ENCODE measurements at places on chromosomes 7 and 10.

DNA sequence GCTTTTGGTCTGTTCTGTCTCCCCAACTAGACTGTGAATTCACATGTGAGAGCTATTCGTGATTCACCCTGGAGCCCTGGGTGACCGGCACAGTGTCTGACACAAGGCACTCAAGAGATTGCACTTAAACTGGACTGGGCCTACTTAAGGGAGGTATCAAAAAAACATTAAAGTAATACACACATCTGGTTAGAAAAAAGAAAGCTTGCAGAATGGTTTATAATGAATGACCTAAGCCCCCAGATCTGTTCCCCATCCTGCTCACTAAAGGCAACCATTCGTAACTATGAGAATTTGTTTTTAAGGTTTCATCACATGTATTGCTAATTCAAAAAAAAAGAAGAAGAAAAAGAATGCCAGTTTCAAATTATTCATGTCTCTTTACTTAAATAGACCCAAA, 74.5 kb downstream of the DGKI start:
- DNase-seq = no peak

DNA sequence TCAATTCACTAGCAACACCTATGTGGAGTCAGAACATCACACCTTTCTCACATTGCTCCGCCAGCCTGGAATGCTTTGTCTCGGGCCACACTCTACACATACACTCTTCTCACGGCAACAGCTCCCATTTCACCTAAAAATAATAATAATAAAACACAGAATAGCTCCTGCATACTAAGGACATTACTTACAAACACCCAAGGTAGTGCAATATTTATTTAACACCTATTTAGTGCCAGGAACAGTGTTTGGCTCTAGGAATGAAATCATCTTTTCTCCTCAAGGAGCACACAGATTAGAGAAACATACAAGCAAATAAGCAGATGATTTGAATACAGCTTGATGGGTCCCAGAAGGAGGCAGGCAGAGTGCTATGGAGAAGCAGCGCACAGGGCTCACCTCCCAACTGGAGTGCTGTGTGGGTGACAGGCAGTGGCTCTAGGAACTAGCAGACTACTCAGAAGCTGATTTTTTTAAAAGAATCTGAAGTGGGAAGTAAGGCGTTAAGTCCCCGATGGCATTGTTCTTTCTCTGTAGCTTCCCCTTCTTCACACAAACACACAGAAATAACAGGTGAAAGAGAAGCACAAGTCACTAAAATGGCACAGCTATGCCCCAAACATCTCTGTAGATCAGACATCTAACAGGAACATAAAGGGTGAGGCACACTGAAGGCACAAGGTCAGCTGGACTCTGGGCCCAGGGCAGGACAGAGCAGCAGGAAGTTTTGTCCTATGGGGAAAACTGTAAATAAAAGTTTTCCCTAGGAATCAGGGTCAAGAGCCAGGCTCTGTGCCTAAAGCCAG, 16.7 kb downstream of the USP6NL start:
- DNase-seq = no peak

- no peak for DNase-seq
Observed at GRCh38 chr10:96238646-96239623, 32.4 kb downstream of the BLNK start.

DNA sequence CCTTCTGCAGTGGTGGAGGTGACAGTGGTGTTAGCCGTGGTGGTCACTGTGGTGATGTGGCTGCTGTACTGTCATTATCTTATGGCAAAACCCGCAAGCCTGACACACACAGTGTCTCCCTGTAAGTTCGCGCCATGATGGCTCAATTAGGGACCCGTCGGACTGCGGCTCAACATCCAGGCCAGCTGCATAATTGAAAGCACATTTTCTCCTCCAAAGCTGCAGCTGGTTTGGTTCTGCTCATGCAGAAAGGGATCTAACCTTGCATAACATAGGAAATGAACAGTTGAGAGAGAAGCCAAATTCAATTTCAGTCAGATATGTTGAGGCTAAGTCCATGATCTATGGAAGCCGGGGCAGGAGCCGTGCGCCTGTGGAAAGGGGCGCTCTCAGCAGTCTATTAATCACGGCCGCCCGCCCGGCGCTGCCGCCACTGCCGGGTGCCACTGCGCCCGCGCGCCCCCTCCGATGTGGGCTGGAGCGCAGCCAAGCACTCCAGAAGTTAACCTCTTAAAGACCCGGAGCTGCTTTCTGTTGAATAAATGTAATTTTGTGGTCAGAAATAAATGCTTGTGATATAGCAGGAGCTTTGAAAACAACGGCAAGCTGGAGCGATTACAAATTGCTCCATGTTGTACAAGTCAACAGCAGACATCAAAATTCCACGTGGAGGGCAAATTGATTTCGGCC, 227.7 kb downstream of the CUX1 start:
- DNase-seq = peak; percentile 65

- peak; percentile 27 for DNase-seq
Observed at GRCh38 chr10:48885376-48885775, 54.3 kb downstream of the LRRC18 start.

DNA sequence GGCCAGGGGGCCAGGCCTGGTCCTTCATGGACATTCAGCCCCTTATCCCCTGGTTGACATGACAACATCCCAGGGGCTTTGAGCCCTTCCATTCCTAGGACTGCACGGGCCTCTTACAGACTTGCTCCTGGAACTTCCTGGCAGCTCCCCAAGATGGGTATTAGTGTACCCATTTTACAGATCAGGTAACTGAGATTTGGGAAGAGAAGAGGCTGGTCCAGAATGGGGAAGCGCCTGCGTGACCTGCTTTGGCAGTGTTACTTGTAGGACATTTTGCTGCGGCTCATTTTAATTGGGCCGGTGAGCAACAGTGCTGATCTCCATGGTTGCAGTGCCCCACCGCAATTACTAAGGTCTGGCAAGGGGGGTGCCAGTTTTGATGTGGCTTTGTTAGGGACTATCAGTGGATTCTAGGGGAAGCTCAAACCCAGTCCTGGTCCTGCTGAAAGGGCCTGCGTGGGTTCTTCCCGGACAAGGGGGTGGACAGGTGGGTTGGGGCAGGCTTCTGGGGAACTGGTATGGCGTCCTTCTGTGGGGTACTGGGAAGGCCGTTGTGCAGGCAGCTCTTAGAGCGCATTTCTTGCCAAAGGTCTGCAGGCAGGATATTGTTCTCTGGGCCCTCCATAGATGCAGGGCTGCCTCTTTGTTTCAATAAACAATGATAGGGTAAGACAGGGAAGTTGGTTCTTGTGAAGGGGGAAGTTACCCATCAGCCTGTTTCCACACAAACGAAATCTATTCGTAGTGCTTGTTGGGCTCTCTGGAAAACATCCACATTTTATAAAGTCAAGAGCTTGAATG, 137.6 kb downstream of the RGS10 start:
- DNase-seq = no peak

- DNase-seq = no peak
Observed at GRCh38 chr7:134823400-134823799, 44.0 kb downstream of the CALD1 start.

DNA sequence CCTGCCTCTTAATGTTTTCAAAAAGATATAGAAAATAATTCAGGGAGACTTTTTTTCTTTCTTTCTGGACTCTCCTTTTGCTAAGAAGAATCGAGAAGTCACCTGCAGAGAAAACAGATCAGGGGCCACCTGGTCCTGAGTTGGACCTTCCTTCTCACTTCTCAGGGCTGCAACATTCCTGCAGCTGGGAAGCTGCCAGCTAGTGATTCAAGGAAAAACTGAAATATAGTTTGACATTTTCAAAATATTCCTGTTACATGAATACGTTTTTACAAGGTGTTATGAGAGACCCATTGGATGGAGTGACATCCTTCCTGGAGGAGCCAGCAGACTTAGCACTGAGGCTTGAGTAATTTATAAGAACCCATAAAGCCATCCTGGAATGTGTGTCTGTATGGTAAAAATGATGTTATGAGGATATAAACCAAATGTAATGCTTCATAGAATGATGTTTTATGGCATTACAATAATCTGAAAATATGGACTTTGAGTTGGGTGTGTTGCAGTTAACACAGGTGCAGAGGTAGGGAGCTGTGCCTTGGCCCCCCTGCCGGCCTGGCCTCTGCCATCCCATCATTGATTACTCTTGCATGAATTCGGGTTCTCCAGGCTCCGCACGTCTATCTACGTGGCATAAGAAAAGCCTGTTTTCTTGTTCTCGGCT, 149.7 kb downstream of the PAXIP1 start:
- DNase-seq = no peak

DNA sequence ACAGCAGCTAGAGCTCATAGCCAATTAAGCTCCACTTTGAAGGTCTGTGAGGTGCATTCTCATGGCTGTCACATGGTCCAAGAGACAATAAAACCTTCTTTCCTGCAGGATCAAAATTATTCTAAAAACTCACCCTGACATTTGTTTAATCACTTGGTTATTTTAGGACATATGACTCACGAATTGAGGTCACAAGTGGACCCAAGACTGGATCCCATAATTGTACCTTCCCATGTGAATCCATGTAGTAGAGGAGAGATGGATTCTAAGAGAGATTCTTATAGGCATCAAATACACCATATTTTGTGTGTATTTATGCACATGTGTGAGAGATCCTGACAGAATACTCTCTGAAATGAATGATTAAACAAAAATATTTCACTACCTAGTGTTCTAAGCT, 18.1 kb downstream of the POLR1F start:
- no peak for DNase-seq

DNA sequence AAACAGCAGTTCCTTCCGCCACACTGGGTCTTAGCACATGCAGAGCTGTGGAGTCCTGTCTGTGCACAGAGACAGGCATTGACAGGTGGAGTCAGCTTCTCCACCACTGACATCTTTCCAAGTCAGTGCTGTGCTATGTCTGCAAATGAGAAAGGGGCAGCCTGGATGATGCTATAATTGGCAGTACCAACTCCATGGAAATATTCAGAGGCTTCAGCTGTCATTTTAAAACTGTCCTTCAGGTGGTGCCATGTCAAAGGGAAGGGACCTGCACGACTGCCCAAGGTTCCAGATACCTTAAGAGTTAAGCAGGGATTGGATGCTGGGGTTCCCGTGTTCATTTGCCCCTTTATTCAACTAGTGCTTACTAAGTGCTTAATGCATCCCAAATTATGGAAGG, 258.0 kb upstream of the PRKCQ start:
- DNase-seq = no peak

GRCh38 chr10:1938317-1938716, 201.0 kb upstream of the ADARB2 start:
- DNase-seq = no peak

GRCh38 chr7:138338361-138338760, 121.7 kb upstream of the TRIM24 start:
- no peak for DNase-seq

DNA sequence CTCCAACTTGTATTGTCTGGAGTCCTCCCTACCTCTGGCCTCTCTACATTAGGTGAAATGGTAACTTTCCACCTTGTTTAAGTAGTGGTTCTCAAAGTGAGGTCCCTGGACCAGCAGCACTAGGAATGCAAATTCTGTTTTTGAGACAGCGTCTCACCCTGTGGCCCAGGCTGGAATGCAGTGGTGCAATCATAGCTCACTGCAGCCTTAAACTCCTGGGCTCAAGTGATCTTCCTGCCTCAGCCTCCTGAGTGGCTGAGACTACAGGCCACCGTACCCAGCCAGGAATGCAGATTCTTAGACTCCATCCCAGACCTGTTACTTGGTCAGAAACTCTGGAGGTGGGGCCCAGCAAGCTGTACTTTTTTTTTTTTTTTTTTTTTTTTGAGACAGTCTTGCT, 6.8 kb upstream of the TBL2 start:
- DNase-seq = no peak

DNA sequence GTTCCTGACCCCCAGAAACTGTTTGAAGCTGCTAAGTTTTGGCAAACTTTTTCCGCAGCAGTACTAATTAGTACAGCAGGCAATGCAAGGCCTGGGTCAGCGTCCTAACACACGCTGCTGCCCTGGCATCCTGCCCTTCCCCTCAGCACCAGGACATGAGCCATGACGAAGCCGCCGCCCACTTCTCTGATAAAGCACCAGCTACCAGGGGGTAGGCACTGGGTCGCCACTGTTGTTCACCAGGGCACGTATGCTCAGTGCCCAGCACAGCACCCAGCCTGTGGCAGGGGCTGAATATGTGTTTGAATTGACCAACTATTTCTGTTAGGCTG, 59.5 kb downstream of the CHST15 start:
- DNase-seq = no peak

DNA sequence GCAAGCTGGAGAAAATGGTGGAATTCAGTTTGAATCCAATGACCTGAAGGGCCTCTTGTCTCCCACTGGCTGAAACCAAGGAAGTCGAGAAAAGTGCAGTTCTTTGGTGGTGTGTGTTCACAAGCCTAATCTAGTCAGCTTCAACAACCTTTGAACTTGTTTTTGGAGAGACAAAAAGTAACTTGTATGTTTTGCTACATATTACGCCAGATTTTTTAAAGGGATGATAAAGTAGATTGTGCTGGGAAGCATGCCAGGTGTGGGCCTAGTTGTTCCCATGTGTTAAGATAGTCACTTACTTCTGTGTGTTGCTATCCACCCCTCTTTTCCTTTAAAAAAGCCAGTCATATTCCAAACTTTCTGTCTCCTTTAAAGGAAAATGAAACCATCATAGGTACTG, 79.7 kb upstream of the FAM3C start:
- no peak for DNase-seq

DNA sequence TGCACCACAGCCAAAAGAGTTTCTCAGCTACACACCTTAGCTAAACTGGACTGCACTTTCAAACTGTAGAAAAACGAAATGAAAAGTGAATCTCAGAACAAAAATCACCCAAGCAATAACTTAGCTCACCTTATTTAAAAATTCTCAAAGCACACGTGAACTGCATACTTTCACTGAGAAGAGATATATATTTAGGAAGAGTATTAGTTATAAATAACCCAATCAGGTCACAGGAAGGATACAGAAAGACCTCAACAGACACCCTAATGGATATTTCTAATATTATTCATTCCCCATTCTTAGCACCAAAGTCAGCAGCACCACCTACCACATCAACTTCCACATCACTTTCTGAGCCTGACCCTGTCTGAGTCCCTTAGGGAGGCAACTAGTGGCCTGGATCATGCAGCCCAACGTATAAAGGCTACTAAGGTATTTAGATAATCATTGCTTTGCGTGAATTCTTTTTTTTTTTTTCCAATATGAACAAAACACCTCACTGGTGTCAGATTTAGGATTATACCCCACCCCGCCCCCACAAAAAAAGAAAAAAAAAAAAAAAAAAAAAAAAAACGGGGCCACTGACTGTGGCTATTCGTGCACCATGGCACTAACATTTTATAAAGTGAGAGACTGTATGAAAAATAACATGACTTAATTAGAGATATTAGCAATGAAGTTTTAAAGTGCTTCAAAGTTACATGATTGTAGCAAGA, 2.6 kb downstream of the ABI1 start:
- DNase-seq = no peak
